ENCODE measurements at places on chromosomes 12 and 14.

DNA sequence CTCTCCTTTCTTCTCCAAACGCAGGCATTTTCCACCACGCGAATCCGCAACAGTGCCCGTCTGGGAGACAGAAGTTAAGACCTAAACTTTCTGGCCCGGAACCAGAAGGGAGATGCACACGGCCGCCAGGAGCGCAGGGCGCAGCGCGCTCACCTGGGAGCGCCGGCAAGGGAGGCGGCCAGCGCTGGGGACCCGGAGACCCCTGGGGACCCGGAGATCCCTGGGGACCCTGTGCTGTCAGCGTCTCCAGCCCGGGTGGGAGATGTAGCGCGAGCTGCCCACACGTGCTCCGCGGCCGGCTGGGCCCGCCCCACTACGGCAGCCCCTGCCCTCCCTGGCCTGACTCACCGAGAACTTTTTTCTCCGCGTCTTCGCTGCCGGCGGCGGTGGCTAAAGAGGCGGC lies 620 bp downstream of the YBX3 start:
- no peak for DNase-seq

DNA sequence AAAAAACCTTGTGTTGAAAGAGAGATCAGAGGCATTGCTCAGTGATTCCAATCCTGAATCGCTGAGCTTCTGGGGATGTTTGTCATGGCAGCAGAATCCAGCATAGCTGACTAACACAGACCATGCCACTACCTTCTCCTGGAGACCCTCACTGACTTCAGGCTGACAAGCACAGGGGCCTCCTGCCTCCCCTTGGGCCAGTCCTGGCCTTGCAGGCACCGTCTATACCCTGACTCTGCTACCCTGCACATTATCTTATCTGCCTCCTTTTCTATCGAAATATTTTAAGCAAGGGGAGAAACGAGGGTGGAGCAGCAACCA lies 139.8 kb downstream of the KIF26A start:
- no peak for DNase-seq

- no peak for DNase-seq
Measured at GRCh38 chr12:8561011-8561410, 20.3 kb upstream of the CLEC4E start.

DNA sequence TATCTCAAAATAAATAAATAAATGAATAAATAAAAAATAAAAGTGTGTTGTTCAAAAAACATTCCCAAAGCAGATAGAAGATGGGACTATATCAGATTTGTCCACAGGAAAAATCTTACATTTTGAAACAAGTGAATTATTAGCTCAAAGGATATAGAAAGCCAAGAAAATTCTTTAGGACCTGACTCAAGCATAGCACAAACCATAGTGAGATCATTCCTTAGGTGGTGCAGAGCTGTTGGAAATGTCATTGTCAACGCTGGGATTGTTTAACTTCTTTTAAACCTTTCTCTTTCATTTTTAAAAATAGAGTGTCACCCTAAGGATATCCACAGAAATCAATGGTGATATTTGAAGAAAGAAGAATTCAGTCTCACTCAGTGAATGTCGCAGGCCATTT lies 43.5 kb downstream of the DRAM1 start:
- no peak for DNase-seq

DNA sequence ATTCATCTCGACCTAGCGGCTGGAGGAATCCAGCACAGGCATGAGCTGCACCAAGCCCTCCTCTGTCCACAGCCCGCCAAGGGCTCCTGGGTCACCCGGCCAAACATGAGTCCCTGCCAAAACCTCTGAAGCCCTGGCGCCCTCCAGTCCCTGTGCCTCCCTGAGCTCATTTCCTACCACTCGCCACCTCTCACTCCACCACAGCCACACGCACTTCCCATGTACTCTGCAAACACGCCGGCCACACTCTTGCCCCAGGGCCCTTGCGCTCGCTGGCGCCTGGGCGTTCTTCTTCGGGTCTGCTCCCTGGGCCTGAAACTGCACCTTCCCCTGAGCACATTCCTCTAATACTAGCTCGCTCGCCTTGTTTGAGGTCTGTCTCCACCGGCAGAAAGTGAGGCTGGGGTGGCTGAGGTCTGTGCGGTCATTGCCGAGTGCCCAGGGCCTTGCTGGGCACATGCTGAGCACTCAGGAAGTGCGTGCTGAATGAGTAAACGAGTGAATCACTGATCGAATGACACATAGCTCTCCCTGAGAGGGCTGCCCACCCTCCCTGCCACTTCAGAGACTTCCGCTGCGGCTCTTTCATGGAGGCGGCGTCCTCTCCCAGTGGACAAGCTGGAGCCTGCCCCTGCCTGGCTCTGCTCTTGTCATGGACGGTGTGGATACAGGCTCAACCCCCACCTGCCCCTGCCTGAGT lies 33.7 kb upstream of the DLK1 start:
- DNase-seq, result no peak

- no peak for DNase-seq
Measured at GRCh38 chr14:25042362-25043299, 7.3 kb downstream of the STXBP6 start.

DNA sequence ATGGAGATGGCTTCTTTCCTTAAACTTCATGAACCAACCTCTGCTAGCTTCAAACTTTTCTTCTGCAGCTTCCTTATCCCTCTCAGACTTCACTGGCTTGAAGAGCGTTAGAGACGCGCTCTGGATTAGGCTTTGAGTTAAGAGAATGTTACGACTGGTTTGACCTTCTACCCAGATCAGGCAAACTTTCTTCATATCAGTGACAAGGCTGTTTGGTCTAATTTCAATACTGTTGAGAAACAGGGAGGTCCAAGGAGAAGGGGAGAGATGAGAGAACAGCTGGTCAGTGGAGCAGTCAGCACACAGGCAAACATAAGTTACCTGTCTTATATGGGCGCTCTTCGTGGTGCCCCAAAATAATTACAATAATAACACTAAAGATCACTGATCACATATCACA lies 14.9 kb downstream of the SCAF11 start:
- no peak for DNase-seq

- DNase-seq, result peak; percentile 38
Measured at GRCh38 chr12:8914716-8915526, 612 bp downstream of the PHC1 start.

DNA sequence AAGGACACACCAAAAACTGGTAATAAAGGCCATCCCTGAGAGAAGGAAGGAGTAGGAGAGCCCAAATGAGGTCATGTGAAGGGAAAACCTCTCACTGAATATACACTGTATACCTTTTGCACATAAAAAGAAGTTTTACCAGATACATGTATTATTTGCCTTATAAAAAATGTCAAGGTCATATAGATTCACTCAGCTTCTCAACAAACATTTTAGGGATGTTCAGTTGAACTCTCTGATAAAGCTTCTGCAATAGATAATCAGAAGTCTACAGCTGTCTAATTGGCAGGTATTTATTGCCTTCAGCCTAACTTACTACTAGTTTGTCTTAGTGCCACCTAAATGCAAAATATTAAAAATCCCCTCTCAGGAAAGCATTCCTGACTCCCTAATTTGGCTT lies 8.7 kb downstream of the SLC11A2 start:
- no peak for DNase-seq

DNA sequence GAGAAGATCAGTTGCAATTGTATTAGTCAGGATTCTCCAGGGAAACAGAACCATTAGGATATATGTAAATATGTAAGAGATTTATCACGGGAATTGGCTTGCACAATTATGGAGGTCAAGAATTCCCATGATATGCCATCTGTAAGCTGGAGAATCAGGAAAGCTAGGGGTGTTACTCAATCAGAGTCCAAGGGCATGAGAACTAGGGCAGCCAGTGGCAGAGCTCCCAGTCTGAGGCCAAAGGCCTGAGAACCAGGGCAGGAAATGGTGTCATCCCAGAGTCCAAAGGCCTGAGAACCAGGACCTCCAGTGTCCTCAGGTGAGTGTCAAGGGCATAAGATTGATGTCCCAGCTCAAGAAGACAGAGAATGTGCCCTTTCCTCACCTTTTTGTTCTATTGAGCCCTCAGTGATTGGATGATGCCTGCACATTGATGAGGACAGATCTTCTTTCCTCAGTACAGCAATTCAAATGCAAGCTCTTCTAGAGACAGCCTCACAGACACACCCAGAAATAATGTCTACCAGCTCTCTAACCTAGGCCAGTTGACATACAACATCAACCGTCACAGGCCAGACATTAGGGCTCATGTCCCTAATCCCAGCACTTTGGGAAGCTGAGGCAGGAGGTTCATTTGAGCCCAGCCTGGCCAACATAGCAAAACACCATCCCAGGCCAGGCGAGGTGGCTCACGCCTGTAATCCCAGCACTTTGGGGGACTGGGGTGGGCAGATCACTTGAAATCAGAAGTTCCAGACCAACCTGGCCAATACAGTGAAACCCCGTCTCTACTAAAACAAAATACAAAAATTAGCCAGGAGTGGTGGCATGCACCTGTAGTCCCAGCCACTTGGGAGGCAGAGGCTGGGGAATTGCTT lies 34.9 kb upstream of the ZNF740 start:
- no peak for DNase-seq
